Myocyte (in vitro differentiated cells): ENCODE measurements at places on chromosomes 2 and 18. TPM values are rescaled to one million over a fixed set of nuclear protein-coding genes. Genes with fewer than 3 reads are reported as not detected.

The L3MBTL4 gene
- 0.05 TPM in 1 of 2 replicates, not detected in the other for total RNA-seq

The FIGLA gene
- total RNA-seq, result not detected in 2 replicates

The TEKT4 gene
- not detected in 2 replicates for total RNA-seq

The COL4A3 gene
- total RNA-seq, result 0.08 and 1.4 TPM in 2 replicates

The C18orf54 gene
- total RNA-seq, result 1.8 and 3.0 TPM in 2 replicates

The CLEC4F gene
- total RNA-seq, result 0.10 TPM in 1 of 2 replicates, not detected in the other
